Stimulated activated CD8-positive, alpha-beta memory T cell treated with anti-CD3 and anti-CD28 coated beads, Interleukin-15, amount 100 ng/mL, for 48 hours (primary cell): ENCODE measurements at places on chromosomes 3 and 15.

DNA sequence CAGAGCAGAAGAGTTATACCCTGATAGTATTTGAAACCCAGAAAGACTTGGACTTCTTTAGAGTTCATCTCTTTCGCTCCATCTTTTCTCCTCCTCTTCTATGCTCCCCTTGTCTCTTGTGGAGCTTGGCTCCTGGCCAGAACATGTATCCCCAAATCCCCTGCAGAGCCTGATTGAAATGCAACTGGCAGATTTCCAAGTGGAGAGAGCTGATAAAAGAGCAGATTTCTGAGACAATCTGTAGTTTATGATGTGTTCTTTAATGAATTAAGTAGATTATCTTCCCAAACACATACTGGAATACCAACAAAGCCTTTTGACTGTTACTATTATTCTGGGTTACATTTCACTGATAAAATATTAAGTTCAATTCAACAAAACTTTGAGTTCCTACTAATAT is 33.4 kb downstream of the UNC13C start:
- DNase-seq: no peak

GRCh38 chr15:88433046-88433685 is 34.0 kb downstream of the MRPL46 start:
- no peak for DNase-seq

DNA sequence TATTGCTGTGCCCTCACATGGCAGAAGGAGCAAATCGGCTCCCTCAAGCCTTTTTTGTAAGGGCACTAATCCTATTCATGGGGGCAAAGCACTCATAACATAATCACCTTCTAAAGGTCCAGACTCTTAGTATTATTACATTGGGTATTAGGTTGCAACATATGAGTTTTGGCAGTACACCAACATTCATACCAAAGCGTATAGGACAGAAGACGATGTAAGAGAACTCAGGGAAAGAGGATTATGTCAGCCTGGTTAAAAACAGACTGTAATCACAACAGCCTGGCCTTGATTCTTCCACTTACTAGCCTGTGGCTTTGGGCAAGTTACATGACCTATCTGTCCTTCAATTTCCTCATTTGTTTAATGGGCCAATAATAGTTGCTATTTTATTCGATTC is 828.5 kb upstream of the NECTIN3 start:
- DNase-seq: no peak

GRCh38 chr3:184066211-184066610 is 13.4 kb downstream of the HTR3C start:
- no peak for DNase-seq

DNA sequence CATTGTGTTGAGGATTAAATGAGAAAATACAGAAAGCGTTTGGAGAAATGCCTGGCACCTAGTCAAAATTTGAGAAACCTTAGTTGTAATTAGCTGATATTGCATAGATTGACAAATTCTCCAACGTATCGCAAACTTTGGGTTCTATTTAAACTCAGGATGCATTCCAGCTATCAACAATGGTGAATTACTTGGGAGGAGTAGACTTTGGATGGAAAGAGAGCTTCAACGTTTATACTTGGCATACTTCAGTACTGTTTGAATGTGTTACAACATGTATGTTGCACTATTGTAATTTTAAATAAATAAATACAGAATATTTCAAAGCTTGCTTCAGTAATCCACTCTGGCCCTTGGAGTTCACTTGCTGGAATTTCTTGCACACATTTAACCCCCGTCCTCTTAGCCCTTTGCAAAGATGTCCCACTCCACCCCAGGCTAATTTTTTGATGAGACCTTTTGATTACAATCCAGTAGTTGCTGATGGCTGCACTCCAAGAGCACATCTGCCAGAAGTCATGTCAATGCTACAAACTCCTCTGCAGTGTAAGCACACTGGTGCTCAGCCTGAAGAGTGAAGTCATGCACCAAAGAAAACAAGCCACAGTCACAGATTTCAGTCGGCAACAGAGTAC is 4.7 kb upstream of the DIS3L start:
- no peak for DNase-seq

DNA sequence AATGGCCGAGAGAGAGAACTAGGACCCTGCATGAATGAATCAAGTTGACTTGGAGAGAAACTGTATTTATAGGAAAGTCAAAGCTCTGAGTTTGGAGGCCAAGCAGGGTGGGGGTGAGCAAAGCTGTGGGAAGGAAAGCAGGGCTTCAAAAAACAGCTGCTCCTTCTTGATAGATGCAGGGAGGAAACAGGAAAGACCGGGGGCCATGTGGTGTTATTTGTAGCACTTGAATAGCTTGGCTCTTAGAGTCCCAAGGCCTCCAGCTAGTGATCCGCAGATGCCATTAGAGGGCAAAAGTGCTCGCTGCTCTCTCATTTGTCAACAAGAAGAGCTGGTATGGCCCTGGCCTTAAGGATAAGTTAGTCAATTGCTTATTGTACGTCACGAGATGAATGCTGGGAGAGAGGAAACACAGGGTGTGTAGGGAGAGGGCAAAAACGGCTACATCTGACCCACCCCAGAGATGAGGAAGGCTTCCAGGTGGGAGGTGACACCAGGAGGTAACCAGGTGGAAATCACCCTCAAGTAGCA is at the start of gene ALG1L2:
Gene ALG1L2, plus strand, starts transcription at position 481 of the 531 bp plus-strand sequence. CDS start 186 bp downstream, outside the sequence.
- no peak for DNase-seq
